HFFc6 (cell line): ENCODE measurements at places on chromosomes 13 and 19. TPM values are rescaled to one million over a fixed set of nuclear protein-coding genes. Genes with fewer than 3 reads are reported as not detected.

The IZUMO2 gene
- total RNA-seq = not detected in 3 replicates

The MRPS12 gene
- 59.2 and 66.1 TPM in 2 replicates for total RNA-seq

The SELENOV gene
- not detected in 3 replicates for total RNA-seq

The PTH2 gene
- total RNA-seq = not detected in 3 replicates

The CEBPA gene
- 0.12 to 0.21 TPM (median 0.16 TPM) in 3 replicates for total RNA-seq

The ZNF726 gene
- total RNA-seq = 1.1 and 2.9 TPM in 2 replicates

The CLEC17A gene
- not detected in 3 replicates for total RNA-seq

The FPR3 gene
- total RNA-seq = not detected in 3 replicates

The VAV1 gene
- not detected in 3 replicates for total RNA-seq

- no peak for DNase-seq
These were observed 9.4 kb downstream of the ZNF221 start for GRCh38 chr19:43960411-43960810.

GRCh38 chr19:1970806-1971502, 30.0 kb downstream of the CSNK1G2 start:
- no peak for DNase-seq

DNA sequence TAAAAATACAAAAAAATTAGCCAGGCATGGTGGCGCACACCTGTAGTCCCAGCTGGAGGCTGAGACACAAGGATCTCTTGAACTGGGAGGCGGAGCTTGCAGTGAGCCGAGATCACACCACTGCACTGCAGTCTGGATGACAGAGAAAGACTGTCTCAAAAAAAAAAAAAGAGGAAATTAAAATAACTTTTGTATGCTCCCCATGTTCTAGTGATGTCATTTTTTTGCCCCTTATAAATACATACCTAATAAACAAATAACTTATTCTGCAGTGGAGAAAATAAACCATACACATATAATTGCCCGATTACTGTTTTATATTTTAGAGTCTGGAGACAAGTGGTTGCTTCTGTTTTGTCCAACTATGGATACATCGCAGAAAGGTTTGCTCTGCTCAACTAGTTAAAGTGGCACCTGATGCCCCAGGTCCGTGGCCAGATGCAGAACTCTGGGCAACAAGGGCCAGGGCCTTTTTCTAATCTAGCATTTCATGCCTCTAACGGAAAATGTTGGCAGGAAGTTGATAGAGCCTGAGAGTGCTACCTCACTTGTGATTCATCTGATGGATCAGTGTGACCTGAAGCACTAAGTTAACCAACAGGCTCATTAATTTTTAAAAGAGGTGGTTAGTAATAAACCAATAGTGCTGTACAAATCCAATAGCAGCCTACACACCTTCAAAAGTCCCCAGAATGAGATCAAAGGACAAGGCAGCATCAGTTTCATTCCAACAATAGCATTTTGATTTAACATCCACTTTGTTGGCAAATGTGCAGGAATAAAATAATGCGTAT, 18.8 kb downstream of the UBE2L5 start:
- DNase-seq = no peak

DNA sequence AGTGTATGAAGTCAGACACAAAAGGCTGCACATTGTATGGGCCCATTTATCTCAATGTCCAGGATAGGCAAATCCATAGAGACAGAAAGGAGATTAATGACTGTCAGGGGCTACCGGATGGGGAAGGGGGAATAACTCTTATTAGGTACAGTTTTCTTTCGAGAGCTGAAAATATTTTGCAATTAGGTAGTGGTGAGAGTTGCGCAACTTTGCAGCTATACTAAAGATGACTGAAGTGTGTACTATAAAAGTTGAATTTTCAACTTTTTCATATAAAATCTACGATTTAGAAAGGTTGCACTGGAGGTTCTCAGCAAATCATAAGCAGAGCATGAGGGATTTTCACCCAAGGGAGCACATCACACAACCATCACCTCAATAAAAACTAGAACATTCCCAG, 16.1 kb upstream of the SLC15A1 start:
- no peak for DNase-seq

DNA sequence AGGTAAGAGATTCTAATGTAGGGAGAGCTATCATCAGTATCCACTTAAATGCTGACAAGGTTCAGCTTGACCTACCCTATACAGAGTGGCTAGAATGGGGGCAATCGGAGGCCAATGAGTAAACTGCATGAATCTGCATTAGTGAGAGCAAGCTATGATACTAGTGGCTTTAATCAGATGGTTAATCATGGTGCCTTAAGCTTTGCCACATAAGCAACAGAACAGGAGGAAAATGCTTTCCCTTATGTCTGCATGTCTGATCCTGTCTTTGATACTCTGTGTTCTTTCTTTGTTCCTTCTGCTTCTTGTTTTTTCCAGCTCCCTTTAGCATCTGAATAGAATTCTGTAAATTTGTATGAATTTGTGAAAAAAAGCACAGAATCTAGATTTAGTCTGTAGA, 91.1 kb downstream of the WDFY2 start:
- no peak for DNase-seq

DNA sequence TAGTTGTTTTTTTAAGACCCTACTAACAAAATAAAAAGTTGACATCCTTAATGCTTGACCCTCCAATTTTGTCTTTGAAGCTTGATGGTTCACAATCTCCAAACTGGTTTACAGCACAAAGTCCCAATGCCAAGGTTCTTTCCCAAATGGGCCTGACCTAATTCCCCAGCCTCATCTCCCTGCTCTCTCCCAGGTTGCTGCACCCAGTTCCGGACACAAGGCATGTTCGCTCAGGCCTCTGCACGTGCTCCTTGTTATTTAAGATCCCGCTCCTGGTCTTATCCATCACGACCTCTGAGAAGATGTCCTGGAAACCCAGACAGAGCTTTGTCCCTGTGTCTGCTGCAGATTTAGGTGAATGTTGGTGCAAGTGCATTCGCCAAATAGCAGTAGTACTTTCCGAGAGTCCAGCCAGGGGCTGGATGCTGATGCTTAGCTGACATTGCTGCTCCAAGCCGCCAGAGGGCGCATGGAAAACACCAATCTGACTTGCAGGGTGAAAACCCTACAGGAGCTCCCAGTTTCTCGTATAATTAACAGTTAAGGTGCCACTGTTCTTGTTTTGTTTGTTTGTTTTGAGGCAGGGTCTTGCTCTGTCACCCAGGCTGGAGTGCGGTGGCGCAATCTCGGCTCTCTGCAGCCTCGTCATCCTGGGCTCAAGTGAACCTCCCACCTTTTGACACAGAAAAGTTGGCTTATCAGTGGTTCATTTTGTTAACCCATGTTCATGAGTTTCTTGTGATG, 18.5 kb downstream of the LYPD3 start:
- peak; percentile 64 for DNase-seq

DNA sequence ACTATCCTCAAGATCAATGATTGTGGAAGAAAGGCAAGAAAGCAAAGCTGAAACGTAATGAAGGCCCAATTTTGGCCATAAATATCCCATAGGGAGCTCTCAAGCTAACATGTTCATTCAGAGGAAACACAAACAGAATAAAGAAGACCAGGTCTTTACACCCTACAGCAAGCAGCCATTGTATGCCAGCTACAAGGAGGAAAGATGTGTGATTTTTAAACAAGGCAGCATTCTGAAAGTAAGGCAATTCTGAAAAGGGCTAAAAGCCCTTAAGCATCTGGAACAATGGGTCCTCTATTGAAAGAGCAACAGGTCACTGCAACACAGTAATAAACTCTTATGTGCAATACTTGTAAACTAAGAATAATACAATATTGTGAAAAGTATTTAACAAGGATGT, 1002.4 kb downstream of the SLITRK1 start:
- DNase-seq = no peak

DNA sequence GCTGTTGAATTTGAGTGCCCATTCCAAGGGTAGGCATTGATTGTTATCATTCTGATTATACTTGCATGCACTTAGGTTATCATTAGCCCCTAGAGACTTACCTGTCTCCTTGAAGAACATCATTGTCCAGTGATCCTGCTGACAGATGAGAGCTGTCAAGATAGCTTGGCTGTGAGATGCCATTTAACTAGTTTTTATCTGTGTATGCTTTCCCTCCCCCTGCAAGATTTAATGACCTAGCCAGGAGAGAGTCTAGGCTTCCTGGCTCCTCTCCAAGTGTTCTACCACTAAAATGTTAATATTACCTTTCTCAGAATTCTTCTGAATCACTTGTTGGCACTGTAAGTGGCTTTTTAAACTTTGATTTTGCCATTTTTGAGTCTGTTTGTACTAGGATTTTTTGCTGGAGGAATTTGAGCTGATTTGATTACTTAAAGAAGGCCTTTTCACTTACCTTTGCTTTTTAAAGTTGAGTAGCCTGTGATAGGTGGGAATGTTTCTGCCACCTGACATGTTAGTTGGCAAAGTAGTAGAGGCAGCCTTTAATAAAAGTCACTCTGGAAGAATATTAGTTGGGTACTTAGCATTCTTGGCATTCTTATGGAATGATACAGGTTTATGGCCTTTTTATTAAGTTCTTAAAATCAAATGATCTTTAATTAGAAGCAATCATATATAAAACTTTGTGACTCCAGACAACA, 41.1 kb downstream of the ARHGAP35 start:
- no peak for DNase-seq

GRCh38 chr13:51643105-51643881, 59.0 kb downstream of the WDFY2 start:
- DNase-seq = peak; percentile 96

DNA sequence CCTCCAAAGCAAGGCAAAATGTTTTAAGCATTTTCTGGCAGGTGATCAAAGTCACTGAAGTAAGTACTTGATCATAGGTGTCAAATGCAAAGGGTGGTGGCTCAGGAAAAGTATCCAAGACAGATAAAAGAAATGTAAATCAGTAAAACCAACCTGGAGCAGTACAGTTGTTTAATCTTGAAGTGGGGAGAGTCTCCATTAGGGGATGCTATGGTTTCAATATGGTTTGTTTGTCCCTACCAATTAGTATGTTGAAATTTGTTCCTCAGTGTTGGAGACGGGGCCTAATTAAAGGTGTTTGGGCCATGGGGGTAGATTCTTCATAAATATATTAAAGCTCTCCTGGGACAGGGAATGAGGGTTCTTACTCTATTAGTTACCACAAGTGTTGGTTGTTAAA, 1781.7 kb upstream of the PRR20A start:
- no peak for DNase-seq
